ENCODE measurements at places on chromosomes 2 and 18.

DNA sequence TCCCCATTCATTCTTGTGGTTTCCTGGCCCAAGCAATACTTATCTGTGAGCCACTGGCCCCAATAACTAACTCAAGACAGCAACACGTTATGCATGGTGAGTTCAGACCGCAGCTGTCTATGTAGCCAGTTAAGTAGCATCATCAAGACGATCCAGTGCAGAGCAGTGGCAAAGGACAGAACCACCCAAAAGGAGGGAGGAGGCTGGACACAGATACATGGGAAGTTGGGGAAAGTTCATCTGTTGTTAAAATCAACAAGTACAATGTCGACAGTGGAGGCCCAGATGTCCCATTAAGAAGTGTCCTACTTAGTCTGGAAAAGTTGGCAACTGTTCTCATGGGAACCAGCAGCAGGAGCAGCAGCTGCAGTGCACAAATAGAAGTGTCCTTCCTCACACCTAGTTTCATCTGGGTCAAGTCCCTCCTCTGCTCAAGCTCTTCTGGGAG lies 106.9 kb upstream of the THOC1 start:
- peak; percentile 21 for DNase-seq

GRCh38 chr18:23650968-23651927 lies 11.5 kb downstream of the ANKRD29 start:
- DNase-seq = peak; percentile 71

DNA sequence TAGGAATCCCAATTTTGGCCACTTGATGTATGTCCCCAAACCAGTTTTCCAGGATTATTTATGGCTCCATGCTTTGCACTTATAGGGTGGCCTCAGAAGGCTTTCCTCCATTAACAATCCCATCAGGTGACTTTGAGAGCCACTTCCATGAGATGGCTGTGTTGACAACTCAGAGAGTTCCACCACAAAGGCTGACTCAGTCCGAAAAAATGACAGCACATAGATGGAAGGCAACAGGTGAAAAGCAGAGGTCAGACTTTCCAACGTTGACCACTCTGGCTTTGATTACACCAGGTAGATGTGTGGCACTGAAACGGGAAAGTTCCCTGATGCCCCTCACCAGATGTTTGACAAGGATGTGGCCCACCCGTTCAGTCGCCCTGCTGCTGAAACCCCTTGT lies 431.4 kb upstream of the TNP1 start:
- DNase-seq = no peak

- DNase-seq = no peak
Measured at GRCh38 chr18:5297597-5297996, 2.1 kb upstream of the ZBTB14 start.

DNA sequence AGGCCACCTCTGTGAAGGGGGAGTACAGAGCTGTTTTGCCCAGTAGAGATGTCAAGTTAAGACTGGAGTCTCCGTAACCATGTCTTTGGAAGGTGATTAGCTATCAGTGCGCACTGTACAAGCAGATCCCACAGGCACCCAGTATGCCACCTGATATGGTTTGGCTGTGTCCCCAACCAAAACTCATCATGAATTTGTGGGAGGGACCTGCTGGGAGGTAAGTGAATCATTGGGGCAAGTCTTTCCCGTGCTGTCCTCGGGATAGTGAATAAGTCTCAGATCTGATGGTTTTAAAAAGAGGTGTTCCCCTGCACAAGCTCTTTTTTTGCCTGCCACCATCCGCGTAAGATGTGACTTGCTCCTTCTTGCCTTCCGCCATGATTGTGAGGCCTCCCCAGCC lies 90.2 kb downstream of the ACTR2 start:
- DNase-seq = no peak

GRCh38 chr2:61793389-61793836 lies 60.4 kb downstream of the FAM161A start:
- peak; percentile 44 for DNase-seq

GRCh38 chr2:73032702-73033097 lies 38.8 kb downstream of the SFXN5 start:
- no peak for DNase-seq

- peak; percentile 65 for DNase-seq
Measured at GRCh38 chr2:235669269-235669831, 175.5 kb downstream of the AGAP1 start.

- no peak for DNase-seq
Measured at GRCh38 chr2:85812094-85812735, 58.4 kb downstream of the ATOH8 start.

- DNase-seq = no peak
Measured at GRCh38 chr2:37657471-37657870, 14.0 kb downstream of the CDC42EP3 start.

DNA sequence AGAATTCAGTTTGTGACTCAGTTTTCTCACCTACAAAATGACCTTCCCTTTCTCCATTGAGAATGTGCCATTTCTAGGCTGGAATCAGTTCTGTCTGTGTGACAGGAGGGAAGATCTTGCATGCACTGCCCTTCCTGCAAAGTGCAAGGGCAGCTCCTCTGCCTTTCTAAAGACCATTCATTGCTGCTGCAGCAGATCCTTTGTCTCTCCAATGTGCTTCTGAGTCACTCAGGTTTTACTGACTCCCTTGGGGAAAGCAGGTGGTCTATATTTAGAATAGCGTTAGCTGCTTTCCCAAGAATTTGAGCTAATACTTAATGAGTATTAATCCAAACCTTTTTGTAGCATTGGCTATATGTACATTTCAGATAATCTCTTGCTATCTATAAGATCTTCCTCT lies 62.5 kb downstream of the DAW1 start:
- no peak for DNase-seq

GRCh38 chr2:234823877-234824376 lies 127.9 kb upstream of the SH3BP4 start:
- DNase-seq = peak; percentile 97

DNA sequence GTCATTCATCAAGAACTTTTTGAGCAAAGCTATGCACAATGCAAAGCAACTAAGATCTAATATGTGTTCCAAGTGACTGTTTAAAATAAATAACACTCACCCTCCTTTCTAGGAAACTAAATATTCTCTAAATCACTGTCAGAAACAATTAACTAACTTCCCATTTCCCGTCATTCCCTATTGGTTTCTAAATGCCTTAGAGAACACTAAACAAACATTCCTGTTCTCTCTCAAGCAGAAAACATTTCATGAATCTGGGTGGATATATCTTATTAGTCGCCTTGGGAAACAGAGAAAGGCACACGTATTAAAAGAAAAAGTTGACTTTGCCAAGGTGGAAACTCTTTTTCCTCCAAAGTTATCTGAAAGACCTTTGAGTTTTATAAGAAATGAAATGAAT lies 735.2 kb downstream of the MBD2 start:
- DNase-seq = peak; percentile 5

- no peak for DNase-seq
Measured at GRCh38 chr2:188285774-188286173, 5.9 kb upstream of the GULP1 start.

DNA sequence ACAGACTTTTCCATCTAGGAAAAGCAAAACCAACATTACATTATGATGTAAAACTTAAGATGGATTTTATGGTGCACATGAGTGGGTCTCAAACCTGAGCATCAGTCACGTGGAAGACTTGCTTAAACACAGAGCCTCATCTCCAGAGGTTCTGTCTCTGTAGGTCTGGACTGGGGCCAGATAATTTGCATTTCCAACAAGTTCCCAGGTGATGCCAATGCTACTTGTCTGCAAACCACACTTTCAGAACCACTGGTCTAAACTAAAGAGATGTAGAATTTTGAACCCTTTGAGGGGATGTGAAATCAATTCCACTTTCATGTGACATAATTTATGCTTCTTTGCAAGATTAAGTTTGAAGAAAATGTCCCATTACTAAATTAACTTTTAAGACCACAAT lies 522.8 kb downstream of the MBD2 start:
- no peak for DNase-seq

DNA sequence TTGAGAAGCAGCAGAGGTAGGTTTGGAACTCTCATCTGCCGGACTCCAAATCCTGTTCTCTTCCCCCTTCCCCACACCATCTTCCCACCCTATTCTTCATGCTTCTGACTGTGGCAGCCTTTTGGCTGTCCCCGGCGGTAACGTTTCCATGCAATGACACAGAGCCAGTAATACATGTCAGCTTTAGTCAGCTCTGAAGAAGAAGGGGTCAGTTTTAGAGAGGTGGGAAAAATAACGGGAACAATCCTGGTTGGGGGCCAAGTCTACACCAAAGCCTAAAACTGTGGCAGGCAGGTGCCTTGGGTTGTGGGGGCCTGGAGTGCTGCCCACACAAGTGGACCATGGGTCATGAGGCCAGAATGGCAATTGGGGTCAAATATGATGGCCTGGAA lies 106.8 kb downstream of the LPIN1 start:
- no peak for DNase-seq

Measured in astrocyte of the spinal cord (primary cell).